ENCODE measurements at places on chromosomes 5 and 9.

DNA sequence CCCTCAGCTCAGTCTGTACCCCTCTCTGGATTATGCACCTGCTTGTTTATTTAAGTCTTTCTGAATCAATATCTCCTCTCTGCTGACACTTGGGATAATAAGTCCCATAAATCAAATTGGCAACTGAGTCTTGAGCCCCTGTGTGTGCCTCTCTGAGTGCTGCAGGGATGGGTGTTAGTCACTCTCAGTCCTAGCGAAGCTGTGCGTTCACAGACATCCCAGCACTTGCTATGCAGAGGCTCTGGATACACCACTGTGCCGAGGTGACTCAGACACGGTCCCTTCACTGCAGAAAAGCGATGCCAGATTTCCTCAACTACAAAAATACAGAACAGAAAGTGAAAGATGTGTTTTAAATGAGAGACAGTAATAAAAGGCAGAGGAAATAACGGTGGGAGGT, 4.1 kb upstream of the KCNMB1 start:
- DNase-seq = no peak

DNA sequence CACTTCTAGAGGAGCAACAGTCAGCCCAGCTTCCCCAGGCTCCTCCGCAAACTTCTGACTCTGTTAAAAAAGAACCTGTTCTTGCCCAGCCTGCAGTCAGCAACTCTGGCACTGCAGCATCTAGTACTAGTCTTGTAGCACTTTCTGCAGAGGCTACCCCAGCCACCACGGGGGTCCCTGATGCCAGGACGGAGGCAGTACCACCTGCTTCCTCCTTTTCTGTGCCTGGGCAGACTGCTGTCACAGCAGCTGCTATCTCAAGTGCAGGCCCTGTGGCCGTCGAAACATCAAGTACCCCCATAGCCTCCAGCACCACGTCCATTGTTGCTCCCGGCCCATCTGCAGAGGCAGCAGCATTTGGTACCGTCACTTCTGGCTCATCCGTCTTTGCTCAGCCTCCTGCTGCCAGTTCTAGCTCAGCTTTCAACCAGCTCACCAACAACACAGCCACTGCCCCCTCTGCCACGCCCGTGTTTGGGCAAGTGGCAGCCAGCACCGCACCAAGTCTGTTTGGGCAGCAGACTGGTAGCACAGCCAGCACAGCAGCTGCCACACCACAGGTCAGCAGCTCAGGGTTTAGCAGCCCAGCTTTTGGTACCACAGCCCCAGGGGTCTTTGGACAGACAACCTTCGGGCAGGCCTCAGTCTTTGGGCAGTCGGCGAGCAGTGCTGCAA, 72.8 kb downstream of the NUP214 start:
- no peak for DNase-seq

- no peak for DNase-seq
Observed at GRCh38 chr5:11963227-11963626, 59.0 kb upstream of the CTNND2 start.

DNA sequence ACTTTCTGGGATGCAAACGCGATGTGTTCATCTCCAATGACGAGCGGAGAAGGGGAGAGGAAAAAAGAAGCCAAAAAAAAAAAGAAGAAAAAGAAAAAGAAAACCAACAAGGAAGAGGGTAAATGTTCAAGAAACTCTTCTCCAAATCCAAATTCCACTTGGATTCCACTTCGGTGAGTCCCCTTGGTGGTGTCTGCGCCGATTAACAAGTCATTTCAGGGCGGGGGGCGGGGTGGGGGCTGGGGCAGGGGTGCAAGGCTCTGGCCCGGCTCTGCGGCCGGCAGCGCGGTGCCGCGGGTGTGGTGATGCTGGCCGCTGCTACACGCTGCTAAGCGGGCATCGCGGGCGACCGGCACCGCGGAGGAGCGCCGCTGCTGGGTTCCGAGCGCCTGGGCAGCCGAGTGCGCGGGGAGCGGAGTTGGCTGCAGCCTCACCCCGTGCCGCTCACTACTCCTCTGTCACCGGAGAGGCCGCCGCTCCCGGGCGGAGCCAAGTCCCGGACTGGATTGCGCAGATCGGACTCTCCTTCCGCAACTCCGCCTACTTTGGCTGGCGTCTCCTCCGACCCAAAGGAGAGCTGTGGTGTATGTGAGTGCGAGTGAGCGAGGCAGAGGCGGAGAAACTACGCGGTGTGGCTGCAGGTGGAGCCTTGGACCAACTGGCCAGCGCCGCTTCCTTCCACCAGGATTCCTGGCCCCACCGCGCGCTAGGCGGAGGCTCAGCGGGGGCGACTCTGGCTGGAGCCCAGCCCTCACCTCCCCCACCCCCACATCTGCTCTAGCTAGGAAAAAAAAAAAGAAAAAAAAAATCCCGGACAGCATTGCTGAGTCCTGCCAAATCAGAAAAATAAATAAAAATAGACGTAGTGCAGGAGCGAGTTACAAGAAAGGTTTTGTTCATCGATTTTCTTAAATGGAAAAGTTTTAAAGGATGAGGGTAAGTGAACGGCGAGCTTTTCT, at the start of gene SEMA6A:
Gene SEMA6A, minus strand, starts transcription at position 457 of the 959 bp plus-strand sequence. CDS start 69,879 bp downstream, outside the sequence.
- peak; percentile 87 for DNase-seq

DNA sequence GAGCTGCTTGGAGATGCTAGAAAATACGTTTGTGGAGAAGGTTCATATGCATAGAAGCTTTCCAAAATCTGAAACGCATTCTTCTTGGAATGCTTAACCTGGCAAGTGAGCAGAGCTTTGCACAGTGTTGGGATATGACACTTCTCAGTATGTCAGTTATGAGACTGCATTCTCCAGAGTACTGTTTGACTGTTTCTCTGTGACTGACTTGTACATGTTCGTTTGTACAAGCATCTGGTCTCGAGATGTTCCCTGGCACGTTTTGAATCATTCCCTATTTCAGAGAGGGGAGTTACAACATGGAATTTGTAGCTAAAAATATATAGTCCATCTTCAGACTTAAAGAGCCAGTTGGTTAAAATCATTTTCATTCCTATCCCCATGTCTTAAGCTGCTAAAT, 272.4 kb downstream of the ARRDC3 start:
- DNase-seq = peak; percentile 46

GRCh38 chr9:131823701-131824146, 83.8 kb upstream of the RAPGEF1 start:
- no peak for DNase-seq

DNA sequence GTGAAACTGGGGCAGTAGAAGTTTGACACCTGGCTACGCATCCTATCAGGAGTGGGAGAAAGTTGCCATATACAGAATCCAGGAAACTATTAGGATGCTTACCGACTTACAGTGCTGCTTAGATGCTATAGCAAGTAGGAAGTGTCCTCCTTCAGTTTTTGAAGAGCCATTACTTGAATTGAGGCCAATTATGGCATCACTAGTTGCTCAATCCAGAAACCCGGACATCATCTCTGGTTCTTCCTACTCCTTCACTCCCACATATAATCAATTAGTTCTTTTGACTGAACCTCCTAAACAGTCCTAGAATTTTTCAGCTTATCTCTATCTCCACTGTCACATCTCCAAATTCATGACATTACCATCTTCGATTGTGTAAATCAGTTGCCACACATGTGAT, 41.8 kb upstream of the UGCG start:
- DNase-seq = no peak

DNA sequence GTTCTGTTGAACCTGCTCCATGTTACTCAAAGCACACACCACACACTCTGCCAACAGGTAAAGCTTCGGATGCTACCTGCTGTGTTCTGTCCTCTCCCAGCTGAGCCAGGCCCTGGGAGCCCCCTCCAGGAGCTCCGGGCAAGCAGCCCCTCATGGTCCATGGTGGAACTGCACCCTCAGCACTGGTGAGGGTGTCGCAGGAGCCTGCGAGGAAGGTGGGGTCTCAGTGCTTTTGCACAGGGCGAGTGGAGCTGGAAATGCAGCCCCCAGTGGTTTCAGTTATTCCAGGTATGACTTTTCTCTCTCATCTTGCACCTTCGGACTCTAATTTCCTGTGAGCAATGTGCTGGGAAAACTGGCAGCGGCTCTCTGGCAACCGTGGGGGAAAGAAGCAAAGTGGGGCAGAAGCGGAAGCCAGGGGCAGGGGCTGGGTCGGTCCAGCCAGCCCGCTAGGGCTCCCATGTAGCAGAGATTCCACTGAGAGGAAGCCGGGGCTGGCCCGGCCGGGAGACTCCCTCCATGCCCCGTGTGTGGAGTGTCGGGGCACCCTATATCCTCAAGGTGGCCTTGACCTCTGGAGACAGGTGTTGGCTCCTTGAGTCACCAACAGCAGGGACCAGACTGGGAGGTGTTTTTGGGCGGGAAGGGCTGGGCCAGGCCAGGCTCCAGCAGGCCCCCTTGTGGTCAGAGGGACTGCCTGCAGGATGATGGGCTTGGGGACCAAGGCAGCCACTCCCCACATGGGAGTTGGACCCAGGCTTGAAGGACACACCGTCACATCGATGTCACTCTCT, 75.6 kb upstream of the PRSS3 start:
- no peak for DNase-seq

GRCh38 chr5:155514105-155514563, 500.6 kb downstream of the KIF4B start:
- DNase-seq = no peak

GRCh38 chr5:75461679-75462078, 49.8 kb downstream of the CERT1 start:
- peak; percentile 39 for DNase-seq

DNA sequence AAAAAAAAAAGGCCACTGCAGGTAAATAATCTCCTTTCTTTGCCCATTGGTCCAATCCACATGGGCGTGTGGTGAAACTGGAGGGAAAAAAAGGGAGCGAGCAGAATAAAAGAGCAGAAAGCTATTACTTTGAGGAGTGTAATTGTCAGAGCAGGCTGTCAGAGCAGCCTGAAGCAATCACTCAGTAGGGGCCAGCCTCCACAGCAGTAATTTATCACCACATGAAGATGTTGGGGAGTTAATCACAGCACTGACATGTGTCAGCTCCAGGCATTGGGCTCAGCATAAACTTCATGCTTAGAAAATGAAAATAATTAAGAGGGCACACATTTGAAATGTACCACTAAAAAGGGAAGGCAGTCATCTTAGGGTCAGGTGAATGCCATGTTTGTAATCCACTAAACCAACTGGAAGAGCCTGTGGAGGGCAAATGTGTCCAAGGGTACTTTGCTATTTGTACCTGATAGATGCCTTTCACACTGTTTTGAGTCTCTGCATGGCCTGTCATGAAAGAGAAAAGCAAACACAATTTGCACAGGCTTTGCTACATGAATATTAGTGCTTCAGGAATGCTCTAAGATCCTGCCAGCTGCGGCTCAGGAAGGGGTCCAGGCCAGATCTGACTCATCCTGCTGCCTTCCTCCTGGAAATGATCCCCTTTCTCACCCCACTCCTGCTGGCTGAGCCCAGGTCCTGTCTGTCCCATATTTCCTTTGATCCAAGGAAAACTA, 2.9 kb upstream of the PTGER4 start:
- peak; percentile 77 for DNase-seq

DNA sequence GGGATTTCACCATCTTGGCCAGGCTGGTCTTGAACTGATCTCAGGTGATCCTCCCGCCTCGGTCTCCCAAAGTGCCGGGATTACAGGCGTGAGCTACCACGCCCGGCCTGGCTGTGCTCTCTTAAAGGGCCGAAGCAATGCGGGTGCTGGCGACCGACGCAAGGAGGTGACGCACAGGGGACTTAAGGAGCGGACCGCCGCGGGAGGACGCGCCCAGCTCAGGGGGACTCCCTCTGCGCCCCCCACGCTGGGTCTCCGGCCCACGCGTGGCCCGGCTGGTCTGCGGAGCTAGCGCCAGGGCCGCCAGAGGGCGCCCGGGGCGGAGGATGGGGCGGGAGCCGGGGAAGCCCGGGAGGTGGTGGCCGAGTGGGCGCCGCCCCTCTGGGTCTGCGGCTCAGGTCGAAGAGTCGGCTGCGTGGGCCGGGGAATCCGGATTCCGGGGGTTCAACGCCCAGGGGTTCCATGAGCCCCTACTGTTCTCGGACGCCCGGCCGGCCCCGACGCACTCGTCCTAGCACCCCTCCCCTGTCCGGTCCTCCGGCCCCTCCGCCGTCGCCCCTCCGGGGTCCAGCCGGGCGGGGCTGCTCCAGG, 502 bp upstream of the CERCAM start:
- DNase-seq = peak; percentile 61

- DNase-seq = peak; percentile 33
Observed at GRCh38 chr9:114484854-114485443, 20.3 kb downstream of the WHRN start.

- no peak for DNase-seq
Observed at GRCh38 chr9:126526218-126527108, 87.3 kb upstream of the LMX1B start.

- no peak for DNase-seq
Observed at GRCh38 chr9:8491563-8491962, 692.0 kb upstream of the DMAC1 start.

DNA sequence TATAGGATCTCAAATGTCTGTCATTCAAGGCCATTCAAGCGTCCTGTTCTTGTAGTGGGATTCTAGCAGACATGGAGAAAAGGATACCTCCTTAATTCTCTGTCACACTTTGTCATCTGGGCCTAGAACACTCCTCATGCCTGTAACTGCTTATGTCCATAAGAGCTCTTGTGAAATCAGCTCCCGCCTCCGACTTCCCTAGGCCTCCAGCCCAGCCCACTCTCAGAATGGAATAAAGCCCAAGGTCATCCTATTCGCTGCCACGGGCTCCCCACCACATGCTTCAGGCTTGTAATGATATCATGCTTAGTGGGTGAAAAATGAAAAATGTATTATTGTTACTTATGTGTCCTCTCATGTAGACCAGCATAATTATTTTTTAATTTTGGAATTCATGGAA, 632.5 kb downstream of the ISL1 start:
- no peak for DNase-seq

GRCh38 chr5:54620141-54620933, 102.8 kb downstream of the SNX18 start:
- no peak for DNase-seq

GRCh38 chr5:96439477-96440184, 6.6 kb upstream of the PCSK1 start:
- no peak for DNase-seq

GRCh38 chr9:1267141-1267570, 217.0 kb downstream of the DMRT2 start:
- DNase-seq = no peak

DNA sequence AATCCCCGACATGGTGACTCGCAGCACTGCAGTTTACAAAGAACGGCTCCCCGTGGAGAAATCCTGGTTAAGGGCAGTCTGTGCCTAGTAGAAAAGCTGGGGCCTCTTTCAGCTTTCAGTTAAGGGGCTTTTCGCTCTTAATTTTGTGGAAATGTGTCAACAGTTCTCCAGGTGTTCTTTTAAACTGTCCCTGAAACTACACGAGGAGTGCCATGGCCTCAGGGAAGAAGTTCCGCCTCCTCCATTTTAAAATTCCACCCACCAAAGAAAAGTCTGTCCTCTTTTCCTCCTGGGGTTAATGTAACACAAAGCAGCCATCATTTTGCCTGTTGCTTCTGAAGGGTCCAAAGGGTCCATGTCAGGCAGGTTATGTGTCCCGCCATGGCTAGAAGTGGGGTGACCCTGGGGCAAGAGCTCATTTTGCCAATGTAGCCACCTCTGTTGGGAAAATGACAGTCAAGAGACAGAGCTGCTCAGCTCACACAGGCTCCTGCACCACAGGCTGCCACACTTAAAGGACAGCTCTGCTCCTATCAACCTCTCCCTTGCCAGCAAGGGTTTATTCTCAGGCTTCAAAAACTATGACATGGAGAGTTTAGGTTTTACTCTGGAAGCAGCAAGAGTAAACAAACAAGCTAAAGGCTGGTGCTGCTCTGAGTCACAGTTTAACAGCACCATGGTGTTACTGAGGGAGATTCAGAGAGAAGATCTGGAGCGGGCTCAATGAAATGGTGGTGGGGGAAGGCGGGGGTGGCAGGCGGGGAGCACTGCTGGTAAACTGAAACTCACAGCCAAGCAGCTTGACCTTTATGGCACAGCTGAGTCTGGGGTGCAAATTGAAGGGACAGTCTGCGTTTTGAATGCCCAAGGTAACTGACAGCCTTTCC, 3.2 kb downstream of the WHRN start:
- peak; percentile 53 for DNase-seq

- no peak for DNase-seq
Observed at GRCh38 chr5:178103612-178104011, 9.7 kb upstream of the N4BP3 start.

Measured in fibroblast of skin of right quadriceps (primary cell).